ENCODE measurements at places on chromosomes 5 and 9.

DNA sequence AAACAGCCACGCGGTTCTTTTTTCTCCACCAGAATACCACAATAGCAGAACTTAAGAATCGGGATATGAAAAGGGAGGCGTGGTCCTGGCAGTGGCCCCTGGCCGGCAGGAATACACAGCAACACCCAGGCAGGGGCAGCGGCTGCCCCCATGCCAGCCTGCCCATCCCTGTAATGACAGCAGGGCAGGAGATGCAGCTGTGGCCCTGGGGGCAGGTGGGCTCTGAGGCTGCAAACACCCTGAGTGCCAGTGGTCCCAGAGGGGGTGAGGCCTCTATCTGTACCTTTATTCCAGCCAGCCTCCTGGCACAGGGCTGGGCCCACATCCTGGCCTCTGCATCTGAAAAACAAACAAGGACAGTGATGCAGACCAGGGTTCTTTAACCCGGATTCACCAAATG, 12.4 kb downstream of the DIPK1B start:
- DNase-seq: no peak

GRCh38 chr5:115262011-115262320, 711 bp downstream of the PGGT1B start:
- DNase-seq: no peak

- DNase-seq: peak; percentile 87
Measured at GRCh38 chr9:90176901-90177300, 465.7 kb downstream of the DIRAS2 start.

- DNase-seq: no peak
Measured at GRCh38 chr5:147373328-147373727, 136.5 kb downstream of the DPYSL3 start.

DNA sequence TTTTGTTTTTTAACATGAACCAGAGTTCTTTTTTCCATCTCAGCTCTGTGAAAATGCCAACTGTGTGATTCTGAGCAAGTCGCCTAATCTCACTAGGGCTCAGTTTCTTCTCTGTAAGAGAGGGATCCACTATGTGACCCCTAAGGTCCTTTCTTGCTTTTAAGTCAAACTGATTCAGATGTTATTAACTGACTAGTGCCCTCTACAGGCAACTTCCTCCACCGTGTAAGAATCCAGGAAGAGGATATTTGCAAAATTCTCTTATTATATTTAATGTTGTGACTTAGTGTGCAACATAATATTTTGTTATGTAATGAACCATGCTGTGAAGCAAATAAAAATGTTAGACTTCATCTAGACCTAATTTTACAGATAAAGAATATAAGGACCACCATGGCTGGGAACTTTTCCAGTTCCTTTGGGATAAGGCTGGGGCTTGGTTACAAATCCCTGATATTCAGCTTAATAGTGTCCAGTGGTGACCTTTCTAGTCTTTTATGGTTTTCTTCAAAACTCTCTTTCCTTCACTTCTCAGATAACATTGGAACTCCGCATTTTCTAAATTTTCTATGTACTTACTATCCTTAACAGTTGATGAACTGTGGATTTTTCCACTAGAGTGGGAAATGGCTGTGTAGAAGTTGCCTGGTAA, 244.7 kb downstream of the PIK3R1 start:
- no peak for DNase-seq

DNA sequence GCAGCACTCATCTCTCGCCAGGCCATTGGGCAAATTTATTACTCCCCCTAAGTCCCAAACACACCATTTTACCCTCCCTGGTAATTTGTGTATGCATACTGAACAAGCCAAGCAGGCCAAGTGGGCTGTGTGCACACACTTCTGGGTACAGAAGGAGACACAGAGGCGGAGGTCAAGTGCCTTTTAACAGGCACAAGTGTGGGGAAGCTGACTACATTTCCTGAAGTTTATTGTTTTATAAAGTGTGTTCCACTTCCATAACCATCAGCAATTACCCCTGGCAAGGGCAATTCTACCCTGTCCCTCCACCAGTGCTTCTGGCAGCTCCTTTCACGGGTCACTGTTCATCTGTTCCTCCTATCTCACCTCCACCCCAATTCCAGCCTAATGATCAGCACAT, 93.9 kb downstream of the SETX start:
- DNase-seq: no peak

DNA sequence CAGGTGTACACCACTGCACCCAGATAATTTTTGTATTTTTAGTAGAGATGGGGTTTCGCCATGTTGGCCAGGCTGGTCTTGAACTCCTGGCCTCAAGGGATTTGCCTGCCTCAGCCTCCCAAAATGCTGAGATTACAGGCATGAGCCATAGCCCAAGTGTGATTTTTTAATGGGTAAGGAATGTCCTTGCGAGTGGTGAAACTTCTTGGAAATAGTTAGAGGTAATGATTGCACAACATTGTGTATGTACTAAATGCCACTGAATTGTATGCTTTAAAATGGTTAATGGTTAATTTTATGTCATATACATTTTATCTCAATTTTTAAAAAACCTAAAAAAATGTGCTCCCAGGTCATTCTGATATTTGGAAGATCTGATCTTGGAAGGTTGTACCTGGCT, 59.9 kb upstream of the IL6ST start:
- no peak for DNase-seq

DNA sequence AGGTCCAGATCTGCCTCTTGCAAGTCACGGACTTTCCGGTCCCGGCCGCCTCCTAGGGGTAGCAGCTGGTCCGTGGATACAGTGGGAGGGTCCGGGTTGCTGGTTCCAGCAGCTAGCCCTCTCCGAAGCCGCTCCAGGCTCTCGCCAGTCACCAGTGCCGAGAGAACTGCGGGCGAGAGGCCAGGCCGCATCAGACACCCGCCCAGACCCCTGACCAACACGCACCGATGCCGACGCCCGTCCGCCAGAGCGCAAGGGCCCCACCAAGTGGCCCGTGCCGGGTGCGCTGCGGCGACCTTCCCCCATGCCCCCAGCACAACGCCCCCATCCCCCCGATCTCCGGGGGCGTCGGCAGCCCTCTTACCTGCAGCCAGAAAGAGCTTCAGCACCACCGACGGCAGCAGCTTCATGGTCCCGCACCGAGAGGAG, 470 bp downstream of the HBEGF start:
- no peak for DNase-seq

DNA sequence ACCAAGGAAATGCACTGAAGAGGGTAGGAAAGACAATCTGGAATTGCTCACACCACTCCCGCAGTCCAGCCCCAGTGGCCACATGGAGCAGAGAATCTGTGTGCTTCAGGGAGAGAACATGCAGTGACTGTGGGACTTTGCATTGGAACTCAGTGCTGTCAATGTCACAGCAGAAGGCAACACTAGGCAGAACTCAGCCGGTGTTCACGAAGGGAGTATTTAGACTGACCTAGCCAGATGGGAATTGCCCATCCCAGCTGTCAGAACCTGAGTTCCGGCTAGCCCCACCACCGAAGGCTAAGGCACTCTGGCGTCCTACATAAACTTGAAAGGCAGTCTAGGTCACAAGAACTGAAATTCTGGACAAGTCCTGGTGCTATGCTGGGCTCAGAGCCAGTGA, 139.0 kb downstream of the AGTPBP1 start:
- DNase-seq: no peak

DNA sequence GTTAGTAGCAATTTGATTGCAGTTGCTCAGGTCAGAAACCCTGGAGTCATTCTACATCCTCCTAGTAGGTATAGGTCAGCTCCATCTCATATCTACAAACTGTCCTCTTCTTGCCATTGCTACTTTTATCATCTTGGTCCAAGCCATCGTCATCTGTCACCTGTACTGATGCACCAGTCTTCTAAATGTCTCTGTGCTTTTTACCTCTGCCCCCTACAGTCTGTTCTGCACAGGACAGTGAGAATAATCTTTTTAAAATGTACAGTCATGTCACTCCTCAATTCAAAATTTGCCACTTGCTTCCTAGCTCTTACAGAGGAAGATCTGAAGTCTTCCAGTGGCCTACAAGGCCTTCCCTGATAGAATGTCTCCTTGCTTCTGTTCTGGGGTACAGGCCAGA, 6.8 kb downstream of the NNT start:
- no peak for DNase-seq

GRCh38 chr5:179154991-179155955, 95.1 kb downstream of the ZNF354C start:
- no peak for DNase-seq

DNA sequence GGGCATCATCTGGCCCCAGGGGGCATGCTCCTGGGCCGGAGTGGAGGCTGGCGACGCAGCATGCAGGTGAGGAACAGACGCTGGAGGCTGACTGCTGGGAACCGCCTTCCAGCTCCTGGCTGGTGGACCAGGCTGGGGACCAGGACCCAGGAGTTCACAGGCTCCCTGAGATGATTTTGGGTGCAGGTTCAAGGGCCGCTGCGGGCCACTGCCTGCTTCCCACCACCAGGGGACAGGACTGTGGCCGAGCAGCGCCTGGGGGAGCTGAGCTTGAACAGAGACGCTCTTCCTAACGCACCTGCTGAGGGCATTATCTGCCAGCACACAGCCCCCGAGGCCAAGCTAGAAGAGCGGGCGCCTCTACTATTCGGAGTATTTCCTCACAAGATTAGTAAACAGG, 132.1 kb upstream of the RAPGEF1 start:
- no peak for DNase-seq

DNA sequence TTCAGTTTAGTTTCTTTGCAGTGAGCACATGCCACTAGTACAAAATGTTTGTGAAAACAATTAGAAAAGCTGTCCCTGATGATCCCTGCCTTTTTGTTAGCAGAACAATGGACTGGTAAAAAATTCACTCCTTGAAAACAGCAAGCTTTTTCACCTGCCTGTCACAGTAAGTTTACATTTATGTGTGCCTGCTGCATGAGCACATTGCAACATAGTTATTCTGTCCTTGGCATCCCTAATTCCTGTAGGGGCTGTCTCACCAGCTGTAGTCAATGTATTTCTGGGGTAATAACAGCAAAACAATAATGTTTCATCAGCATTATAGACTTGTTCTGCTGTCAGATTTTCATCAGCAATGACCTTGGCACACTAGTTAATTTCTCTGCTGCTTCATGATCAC, 11.6 kb upstream of the ZNF367 start:
- DNase-seq: no peak

DNA sequence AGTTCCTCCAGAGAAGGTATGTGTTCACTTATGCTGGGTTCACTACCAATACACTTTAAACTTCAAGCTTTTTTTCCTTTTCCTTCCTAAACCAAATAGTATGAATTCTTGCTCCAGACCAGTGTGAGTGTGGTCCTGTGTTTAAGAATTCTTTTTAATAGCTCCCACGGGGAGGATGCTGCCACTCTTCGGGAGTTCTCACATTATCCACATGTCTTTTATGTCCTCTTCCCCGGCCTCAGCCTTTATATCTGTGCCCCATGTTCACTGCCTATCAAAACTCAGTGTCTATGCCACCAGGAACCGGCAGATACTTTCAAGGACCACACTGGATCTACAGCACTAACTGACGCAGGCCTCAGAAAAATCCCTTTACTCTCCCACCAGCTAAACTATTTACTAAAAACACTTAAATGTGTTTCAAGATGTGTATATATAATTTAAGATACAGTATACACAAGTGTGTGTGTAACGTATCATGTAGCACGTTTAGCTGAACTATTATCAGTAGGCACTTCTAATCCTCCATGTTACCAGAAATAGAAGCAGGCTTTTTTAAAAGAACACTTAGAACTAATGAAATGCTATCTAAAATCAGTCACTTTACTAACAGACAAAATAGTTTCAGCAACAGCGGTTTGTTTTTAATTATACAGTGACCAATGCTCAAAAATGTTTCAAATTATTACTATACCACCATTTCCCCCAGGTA, 88.0 kb downstream of the PLPP1 start:
- DNase-seq: no peak

- DNase-seq: no peak
Measured at GRCh38 chr5:98474782-98475181, 298.7 kb upstream of the RGMB start.

- DNase-seq: no peak
Measured at GRCh38 chr5:53069626-53070025, 39.9 kb downstream of the MOCS2 start.

DNA sequence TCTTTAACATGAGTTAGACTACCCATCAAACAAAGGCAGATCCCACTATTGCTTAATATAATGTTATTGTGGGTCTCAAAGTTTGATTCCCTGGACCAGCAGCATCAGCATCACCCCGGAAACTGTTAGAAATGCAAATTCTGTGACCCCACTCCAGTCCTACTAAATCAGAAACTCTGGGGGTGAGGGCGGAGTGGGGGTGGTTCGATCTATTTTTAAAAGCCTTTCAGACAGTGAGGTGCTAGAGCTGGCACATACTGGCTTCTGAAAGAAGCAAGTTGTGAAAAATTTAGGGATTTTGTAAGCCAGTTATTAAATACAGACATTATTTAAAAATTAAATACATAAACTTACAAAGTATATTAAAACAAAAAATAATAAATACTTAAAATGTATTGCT, 513.2 kb downstream of the NFIB start:
- DNase-seq: no peak

- no peak for DNase-seq
Measured at GRCh38 chr5:89929173-89929572, 480.4 kb downstream of the CETN3 start.

- DNase-seq: no peak
Measured at GRCh38 chr9:112599732-112600131, 113.1 kb downstream of the KIAA1958 start.

DNA sequence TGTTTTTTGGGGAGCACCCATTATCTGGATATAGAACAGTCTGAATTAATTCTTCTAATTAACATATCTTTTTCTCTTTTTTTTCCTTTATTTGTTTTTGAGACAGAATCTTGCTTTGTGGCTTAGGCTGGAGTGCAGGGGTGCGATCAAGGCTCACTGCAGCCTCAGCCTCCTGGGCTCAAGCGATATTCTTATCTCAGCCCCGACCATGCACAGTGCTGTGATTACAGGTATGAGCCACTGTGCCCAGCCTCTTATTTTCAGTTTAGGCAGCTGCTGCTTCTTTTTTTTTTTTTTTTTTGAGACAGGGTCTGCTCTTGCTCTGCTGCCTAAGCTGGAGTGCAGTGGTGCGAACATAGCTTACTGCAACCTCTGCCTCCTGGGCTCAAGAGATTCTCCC, 20.2 kb downstream of the UBE2R2 start:
- no peak for DNase-seq

DNA sequence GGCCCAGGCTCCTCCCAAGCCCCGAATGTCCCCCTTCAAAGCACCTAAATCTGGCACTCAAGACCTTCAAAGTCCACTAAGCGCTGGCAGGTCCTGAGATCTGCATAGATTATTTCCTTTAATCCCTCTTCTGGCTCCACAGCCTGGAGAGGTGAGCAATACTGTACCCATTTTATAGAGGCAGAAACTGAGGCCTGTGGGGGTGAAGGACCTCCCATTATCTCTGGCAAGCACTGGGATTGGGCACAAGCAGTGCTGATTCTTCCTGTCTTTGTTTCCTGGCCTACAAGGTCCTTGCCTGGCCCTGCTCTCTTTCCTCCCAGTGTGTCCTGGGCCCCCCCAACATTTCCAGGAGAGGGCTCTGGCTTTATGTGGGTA, 252.3 kb downstream of the PBX3 start:
- DNase-seq: no peak

DNA sequence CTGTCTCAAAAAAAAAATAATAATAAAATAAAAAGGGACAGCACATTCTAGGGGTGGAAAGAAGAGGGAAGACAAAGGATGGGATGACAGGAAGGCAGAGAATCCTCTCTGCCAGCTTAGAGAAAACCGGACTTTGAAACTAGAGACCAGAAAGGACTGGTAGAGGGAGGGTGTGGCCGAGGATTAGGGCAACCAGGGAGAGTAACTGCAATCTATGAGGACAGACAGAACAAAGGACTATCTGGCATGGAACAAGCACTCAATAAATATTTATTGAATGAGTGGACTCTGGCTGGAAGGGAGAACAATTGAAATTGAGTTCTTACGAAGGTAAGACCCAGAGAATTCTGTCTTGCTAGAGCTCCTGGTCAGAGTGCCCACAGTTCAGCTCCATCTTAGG, 2.4 kb downstream of the GBA2 start:
- no peak for DNase-seq

All from NCI-H510A (cell line).